ENCODE measurements at places on chromosomes 6 and 20.

- no peak for DNase-seq
These were observed 115.3 kb downstream of the AHI1 start for GRCh38 chr6:135382182-135382628.

- no peak for DNase-seq
These were observed 62.9 kb downstream of the BFSP1 start for GRCh38 chr20:17468073-17468840.

DNA sequence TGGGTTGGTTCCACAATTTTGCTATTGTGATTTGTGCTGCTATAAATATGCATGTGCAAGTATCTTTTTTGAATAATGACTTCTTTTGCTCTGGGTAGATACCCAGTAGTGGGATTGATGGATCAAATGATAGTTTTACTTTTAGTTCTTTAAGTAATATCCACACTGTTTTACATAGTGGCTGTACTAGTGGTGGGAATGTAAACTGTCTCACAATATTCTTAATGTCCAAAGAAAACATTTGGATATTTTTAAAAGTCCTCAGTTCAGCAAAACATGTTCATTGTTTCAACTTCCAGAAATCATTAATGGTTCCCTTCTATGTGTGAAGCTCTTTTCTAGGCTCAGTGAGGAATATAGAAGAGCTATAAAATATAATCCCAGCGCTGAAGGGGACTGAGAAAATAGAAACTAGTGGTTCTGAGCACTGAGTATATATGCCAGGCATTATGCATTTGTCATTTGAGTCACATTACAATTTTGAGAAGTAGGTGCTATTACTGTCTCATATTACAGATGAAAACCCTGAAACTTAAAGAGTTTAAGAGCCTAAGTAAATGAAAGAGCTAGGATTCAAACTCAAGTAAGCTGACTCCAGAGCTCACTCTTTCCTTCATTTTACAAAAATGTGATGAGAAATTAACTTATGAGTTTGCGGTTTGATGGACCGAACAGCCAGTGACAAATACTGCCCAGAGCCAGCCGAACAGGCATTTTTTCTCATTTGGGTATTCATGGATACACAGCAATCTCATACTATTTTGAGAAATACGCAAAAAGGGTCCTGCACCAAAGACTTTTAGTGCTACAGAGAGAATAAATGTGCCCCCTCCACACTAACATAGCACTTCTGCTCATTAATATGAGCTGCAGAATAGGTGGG is 250.1 kb downstream of the TBX18 start:
- no peak for DNase-seq

DNA sequence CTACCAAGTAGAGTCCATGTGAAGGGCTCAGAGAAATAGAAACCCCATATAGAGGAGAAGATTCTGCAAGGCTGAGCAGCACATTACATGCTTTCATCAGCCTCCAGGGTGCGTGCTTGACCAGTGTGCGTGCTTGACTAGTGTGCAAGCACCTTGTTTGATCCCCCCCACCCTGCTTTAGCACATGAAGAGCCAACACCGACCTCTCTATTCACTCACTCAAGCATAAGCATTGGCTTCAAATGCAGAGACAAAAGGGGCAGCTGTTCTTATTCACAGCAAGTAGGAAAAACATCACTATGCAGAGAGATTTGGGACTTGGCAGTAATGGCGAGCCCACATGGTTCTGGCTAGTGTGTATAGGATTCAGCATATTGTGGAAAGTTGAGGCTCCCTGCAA is 278.7 kb upstream of the RNF217 start:
- DNase-seq = no peak

Data from Right ventricle myocardium superior (tissue), 1 donor.